Gastrocnemius medialis (tissue), 4 donors: ENCODE measurements at places on chromosomes 12 and 14. TPM values are rescaled to one million over a fixed set of nuclear protein-coding genes. Genes with fewer than 3 reads are reported as not detected.

The SRRM4 gene
- 0.04 TPM for total RNA-seq

The FAM186B gene
- total RNA-seq, result 0.59 TPM

The TPH2 gene
- total RNA-seq, result not detected

The CAPZA3 gene
- not detected for total RNA-seq

DNA sequence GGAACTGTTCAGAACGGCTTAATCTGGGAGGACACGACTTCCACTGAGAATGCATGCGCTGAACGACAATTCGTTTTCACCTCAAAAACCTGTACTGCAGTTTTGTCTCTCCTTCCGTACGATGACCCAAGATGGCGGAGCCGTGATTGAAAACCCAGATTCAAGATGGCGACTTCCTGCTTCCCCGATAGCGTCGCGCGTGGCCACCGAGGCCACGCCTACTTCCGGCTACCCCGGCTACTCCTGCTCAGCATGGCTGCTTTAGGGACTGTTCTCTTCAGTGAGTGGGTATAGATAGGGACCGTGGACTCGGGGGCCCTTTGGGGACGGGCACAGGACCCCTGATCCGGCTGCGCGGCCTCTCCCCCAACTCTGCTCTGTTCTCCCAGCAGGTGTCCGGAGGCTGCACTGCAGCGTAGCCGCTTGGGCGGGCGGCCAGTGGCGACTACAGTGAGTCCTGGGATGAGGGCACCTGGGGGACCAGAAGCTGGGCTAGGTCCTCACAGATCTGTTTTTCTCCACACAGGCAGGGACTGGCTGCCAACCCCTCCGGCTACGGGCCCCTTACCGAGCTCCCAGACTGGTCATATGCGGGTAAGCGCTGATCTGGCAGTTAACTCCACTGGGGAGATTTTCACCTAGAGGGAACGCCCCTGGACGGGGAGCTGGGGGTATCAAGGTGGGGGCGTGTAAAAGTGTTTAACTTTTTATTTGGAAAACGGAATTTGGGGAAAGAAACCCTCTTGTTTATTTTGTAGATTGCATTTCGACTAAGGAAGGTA lies at the start of gene MRPL52:
TSS of gene MRPL52 (plus strand) at position 227 of the 782 bp plus-strand sequence. CDS start at position 253, 26 bp downstream.
- peaks cover 9% of the 10 kb centered on the region for H3K4me1 ChIP-seq
- peaks cover 21% of the 10 kb centered on the region for H3K36me3 ChIP-seq
- no peaks in the 10 kb centered on the region for H3K27me3 ChIP-seq
- H3K27ac ChIP-seq, result peak within 1 kb of the TSS; percentile 87
- H3K4me3 ChIP-seq, result peak within 1 kb of the TSS; percentile 74

GRCh38 chr12:53378222-53378621 lies 1.8 kb upstream of the SP1 start:
- DNase-seq, result no peak
- no peaks in the 10 kb centered on the region for H3K36me3 ChIP-seq
- peak overlapping the region; percentile 92 for H3K27ac ChIP-seq
- H3K27me3 ChIP-seq, result no peaks in the 10 kb centered on the region
- no peak overlapping the region for H3K4me3 ChIP-seq
